ENCODE measurements at places on chromosomes 1 and 21.

DNA sequence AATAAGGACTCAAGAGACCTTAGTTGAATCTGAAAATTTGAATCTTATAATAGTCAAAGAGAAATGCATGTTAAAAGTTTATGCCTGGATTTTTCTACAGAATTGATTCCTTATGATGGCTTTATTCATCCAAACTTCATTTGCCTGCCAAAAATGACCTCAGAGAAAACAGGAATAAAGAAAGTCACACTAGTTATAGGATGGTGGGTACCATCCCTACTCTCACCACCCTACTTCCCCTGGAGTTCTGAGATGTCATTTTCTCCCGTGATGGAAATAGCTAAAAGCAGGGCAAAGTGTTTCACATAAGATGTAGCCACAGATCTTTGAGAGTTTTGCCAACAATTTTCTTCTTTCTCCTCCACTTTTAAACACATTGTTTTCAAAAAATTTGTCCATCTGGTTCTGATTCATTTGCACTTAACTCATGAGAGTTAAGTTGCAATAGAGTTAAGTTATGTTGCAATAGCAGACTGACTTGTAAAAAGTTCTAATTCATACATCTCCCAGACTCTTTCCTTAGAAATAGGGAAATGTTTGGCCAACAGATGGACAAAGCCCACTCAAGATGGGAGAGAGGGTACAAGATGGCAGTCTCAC lies 384.6 kb downstream of the PLPP3 start:
- DNase-seq = no peak

- DNase-seq = no peak
Observed at GRCh38 chr1:162151900-162152829, 82.7 kb downstream of the NOS1AP start.

GRCh38 chr1:17440827-17441168 lies 1.3 kb upstream of the RCC2 start:
- no peak for DNase-seq

GRCh38 chr1:31063631-31064030 lies 1.9 kb downstream of the PUM1 start:
- DNase-seq = no peak

GRCh38 chr1:9594471-9595155 lies 5.9 kb downstream of the TMEM201 start:
- DNase-seq = no peak

GRCh38 chr1:199859491-199859933 lies 168.0 kb upstream of the NR5A2 start:
- no peak for DNase-seq

DNA sequence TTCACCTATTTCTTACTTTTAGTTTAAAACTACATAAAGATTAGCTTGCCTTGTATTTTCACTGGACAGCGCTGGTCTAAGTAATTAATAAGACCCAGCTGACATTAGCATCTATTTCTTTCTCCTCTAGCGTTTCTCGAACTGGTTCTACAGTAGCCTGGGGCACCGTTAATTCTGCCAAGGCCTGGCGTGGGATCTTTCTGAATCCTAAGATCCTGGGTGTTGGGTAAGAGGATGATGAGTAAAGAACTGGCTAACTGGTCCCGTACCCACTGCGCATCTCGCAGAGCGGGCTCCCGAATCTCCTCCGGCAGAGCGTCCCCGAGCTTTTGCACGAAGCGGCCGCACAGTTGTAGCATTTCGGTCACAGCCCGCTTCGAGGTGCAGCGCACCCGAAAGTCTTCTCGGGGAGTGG lies 309 bp downstream of the NSL1 start:
- no peak for DNase-seq

DNA sequence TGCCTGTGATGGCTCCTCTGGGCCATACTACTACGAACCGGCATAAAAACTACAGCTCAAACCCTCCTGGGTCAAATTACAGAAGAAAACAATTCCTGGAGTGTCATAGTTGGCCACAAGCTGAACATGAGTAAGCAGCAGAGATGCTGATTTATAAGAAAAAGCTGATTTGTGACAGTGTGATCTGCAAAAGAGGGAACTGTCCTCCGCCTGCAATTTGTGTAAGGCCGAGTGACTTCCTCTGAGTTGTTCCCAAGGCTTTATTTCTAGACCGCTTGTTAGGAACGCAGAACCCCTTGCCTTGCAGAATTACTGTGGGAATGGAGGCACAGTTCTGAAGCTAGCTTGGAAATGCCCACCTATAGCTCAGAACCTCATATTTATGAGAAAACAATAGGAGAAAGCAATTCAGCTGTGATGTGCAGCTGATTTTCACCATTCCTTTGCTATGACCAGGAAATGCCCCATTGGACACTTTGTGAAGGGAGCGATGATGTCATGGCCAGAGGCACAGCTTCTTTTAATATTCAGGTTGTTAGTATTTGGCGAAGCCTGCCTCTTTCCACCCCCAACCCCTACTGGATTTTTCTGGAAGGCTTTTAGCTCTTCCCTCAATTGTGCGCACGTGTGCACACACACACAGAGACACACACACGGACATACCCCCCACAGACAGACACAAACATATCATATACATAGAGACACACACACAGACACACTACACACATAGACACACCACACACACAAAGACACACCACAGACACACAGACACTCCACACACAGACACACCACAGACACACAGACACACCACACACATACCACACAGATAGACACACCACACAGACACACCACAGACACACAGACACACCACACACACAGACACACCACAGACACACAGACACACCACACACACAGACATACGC lies 47.6 kb downstream of the IER5 start:
- no peak for DNase-seq

- no peak for DNase-seq
Observed at GRCh38 chr1:6623269-6623965, 1.3 kb upstream of the THAP3 start.

GRCh38 chr1:247096544-247096943 lies 7.6 kb downstream of the ZNF669 start:
- no peak for DNase-seq

DNA sequence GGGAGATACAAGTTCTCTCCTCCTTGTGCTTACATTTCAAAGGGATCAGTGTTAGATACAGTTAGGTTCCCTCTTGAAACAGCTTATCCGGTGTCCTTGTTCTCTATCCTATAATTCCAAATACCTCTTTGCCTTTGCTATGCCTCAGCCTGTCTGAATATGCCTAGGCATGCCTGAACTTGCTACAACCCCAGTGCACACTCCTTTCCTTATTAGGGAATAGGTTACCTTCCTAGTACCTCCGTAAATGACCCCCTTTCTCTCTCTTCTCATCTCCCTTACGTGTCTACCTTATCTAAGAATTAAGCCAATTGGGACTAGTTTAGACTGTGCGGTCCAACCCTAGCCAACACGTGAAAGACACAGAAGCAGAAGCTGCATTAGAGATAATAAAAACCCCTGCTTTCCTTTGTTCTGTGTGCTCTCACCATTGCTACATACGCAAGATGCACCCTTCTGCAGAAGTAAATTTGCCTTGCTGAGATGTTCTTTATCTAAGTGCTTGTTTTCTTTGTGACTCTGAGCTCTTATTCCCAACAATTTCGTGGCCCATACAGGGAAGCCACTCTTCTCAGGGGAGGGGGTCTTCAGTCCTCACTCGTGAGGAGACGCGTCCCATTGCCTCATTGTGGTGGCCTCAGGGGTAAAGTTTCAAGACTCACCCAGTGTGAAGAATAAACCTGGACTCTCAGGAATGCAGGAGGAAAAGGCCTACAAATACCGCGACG lies 802.1 kb downstream of the PLA2G4A start:
- DNase-seq = no peak

DNA sequence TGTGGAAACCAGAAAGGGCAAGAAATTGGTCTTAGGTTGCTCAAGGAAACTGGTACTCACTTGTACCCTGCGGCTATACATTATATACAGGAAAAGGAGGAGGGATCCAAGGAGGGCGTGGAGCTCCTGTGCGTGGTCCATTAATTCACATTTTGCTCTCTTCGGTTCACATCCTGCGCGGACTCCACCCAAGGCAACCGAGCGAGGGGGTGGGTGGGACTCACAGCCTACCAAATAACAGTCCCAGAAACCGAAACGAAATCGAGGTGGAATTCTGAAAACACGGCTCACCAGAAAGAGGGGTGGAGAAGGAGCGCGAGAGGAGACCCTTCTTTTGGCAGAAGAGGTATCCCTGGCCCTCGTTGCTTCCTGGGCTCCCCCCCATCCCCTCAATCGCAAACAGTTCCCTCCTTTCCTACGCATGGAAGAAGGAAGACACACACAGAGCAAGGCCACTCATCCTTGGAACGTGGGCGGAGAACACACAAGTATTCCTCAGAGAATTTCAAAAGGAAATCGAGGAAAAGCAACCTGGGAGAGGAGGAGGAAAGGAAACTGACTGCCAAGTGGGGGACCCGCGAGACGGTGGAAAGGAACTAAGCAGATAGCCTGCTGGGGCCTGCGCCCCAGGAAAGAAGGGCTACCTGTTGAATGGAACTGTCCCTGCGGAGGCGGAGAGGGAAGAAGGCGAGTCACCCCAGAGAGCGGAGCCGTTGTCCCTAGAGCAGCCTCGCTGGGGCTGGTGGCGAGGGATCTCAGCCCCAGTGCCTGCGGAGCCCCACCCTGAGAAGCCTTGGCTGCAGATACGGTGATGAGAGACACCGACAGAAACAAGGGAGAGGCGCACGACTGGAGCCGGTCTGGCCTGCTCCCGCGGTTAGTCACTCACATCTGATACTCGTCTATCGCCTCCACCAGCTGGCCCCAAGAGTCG lies 705 bp downstream of the AIDA start:
- peak; percentile 71 for DNase-seq

DNA sequence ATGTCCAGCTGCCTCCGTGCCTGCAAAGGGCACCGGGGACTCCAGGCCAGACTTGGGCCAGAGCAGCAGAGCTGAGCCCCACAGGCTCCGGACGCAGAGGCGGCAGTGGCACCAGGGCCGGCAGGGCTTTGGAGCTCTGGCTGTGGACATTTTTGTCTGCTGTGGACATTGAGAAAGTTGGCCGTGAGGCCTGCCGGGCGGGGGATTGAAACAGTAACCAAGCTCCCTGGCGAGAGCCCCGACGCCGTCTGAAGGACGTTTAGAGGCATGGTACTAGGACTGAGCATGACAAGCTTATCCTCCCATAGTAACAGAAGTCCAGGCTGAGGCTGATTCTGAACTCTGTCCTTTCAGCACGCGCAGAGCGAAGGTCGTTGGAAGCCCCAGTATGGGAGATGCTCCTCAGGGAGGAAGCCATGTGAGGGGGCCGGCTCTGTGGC lies 323.8 kb downstream of the AMY1C start:
- DNase-seq = no peak

DNA sequence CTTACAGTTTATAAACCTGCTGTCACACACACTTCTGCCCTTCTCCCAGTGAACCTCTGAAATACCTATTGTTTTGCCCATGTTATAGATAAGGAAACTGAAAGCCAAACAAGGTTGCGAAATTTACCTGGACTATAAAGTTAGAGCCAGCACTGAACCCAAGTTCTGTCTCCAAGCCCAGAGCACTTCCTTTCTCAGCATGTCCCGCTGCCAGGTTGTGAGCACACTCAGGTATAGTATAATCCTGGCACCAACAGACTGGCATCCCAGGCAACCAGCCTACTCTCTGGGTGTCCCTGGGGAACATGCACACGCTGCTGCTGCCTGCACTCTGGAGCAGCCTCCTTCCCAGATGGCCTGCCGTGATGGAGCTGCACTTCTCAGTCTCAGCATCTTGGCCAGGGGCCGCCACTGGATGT lies 45.1 kb downstream of the PGBD5 start:
- no peak for DNase-seq

DNA sequence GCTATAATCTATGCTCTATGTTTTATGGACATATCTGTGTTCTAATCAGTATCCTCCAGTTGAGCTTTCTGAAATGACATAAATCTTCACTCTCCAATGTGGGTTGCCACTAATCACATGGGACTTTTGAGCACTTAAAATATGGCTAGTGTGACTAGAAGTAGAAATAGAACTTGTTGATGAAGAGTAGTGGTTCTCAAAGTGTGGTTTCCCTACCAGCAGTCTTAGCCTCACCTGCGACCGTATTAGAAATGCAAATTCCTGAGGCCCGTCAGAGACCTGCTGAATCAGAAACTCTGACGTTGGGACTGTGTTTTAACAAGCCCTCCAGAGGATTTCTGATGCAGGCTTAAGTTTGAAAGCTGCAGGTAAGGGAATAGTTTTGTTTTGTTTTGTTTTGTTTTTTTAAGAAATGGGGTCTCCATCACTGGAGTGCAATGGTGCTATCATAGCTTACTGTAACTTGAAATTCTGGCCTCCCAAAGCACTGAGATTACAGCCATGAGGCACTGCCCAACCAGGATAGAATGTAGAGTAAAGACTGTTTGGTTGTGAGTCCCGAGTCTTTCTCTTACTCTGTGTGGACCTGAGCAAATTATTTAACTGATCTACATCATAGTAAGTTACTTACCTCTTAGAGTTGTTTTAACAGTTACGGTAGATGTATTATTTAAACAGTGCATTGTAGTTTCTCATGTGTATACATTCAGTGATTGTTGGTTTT lies 21.7 kb downstream of the GLRX2 start:
- DNase-seq = no peak

- DNase-seq = no peak
Observed at GRCh38 chr21:38538353-38538752, 40.1 kb upstream of the ERG start.

DNA sequence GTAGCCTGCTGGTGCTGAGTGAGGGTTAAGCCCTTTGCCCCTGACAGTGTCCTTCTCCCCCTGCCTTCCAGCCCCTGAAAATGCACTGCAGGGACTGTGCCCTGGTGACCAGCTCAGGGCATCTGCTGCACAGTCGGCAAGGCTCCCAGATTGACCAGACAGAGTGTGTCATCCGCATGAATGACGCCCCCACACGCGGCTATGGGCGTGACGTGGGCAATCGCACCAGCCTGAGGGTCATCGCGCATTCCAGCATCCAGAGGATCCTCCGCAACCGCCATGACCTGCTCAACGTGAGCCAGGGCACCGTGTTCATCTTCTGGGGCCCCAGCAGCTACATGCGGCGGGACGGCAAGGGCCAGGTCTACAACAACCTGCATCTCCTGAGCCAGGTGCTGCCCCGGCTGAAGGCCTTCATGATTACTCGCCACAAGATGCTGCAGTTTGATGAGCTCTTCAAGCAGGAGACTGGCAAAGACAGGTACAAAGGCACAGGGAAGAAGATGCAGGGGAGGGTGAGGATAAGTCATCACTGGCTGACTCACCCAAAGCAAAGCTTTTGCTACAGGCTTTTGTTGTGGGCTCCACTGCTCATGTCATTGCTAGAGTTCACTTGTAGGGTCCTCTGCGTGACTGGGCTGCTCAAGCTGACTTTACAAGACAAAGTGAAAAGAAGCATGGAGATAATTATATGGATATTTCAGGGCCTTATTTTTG lies 174.9 kb downstream of the PIGK start:
- no peak for DNase-seq

DNA sequence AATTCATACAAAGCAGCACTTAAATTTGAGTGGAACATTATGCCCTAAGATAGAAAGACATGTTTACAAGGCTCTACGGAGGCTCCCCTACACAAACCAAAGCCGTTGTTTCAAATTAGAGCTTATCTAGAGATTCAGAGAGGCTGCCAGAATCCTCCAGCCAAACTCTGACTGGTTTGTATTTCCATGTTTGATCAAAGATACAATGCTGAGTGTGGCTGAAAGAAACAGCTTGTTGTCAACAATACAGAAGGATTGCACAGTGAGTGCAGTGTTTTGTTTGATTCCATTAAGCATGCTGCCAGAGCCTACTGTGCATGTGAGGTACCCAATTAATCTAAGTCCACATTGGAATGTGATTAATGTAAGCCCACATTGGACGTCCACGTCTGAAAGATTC lies 402.7 kb downstream of the DISC1 start:
- no peak for DNase-seq

- DNase-seq = no peak
Observed at GRCh38 chr1:89880679-89881078, 59.8 kb downstream of the LRRC8D start.

All from right forelimb (tissue), 1 donor.